SHP77 treated with DMSO at 0.1 percent for 48 hours (cell line): ENCODE measurements at places on chromosomes 13 and 19.

DNA sequence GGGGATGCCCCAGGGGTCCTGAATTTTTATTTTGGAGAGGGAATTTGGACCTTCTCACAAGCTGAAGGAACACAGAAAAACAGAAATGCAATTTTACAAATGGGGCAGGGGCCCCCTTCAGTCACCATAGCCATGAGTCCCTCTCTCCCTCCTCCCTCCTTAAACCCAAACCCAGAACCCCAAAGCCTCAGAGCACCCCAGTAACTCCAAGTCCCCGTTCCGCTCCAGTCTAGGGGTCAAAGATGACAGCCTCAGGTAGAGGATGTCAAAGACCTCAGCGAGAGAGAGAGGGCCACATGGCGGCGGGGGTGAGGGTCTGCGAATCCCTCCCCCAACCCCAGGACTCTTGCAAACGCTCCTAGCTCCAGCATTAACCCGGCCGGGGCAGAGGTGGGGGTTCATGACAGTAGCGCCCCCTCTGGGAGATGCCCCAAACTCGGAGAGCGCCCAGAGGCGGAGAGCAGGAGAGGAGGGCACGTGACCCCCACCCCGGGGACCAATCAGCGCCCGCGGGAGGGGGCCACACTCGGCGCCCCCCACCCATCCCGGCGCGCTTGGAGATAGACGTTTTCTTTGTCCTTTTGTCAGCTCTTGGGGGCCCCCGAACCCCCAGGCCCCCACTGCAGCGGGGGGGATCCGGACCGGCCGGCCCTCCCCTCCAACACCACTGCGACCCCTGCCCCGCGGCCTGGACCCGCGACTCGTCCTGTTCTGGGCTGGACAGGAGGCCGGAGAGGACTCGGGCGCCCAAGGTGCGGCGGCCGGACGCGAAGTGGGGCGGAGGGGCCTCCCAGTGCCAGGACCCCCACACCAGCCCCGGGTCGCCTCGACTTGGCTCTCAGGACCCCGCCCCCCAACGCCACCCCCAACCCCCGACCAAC, 20.8 kb upstream of the SEMA6B start:
- no peak for DNase-seq

DNA sequence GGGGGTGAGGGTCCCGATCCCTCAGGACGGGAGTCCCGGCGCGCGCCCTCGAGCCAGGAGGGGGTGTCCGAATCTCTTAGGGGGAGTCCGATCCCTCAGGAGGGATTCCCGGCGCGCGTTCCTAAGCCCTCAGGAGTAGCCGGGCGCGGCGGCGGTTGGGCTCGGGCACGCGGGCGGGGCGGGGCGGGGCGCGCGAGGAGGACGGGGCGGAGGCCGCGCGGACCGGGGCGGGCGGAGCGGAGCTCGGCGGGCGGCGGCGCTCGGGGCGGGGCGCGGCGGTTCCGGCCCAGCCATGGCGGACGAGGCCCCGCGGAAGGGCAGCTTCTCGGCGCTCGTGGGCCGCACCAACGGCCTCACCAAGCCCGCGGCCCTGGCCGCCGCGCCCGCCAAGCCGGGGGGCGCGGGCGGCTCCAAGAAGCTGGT, at the start of gene CUL4A:
TSS of gene CUL4A (plus strand) at position 278 of the 423 bp plus-strand sequence. CDS start at position 293, 15 bp downstream.
- peak; percentile 53 for DNase-seq

DNA sequence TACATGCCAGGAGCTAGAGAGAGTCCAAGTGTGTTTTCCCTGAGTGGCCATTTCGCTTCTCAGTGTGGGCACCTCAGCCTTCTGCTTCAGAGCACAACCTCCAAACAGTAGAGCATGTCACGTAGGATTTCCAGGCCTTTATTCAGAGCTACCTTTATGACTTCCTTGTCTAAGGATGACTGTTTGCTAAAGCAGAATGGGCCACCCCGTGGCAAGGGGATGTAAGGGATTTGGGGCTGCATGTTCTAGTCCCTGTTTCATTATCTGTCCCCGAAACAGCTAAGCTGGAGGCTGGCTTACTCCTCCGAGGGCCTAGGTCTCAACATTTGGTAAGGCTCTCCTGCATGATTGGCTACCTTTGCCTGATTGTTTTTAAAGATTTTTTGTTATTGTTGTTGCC, 6.0 kb downstream of the RNASEH2B start:
- no peak for DNase-seq

DNA sequence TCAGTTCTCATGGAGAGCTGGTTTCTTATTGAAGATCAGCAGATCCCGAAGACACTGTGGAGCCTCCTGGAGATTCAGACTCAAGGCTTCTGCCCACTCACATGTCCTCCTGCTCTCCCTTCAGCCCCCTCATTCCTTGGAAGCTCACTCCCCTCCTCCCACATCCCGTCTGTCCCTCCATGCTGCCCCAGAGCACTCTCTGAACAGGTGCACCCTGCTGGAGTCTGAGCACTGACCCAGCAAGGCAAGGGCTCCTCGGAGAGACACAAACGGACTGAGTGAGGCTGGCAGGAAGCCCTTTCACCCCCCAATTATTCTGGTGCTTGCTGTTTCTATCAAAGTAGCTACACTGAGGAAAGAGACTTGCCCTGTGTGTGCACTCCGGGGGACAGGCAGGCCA, 374.0 kb downstream of the UQCRFS1 start:
- DNase-seq: no peak

- no peak for DNase-seq
Observed at GRCh38 chr13:106172176-106172905, 363.1 kb downstream of the EFNB2 start.

GRCh38 chr13:66640231-66640630, 589.9 kb downstream of the PCDH9 start:
- no peak for DNase-seq

GRCh38 chr13:79749984-79750551, 269.1 kb downstream of the NDFIP2 start:
- DNase-seq: no peak

DNA sequence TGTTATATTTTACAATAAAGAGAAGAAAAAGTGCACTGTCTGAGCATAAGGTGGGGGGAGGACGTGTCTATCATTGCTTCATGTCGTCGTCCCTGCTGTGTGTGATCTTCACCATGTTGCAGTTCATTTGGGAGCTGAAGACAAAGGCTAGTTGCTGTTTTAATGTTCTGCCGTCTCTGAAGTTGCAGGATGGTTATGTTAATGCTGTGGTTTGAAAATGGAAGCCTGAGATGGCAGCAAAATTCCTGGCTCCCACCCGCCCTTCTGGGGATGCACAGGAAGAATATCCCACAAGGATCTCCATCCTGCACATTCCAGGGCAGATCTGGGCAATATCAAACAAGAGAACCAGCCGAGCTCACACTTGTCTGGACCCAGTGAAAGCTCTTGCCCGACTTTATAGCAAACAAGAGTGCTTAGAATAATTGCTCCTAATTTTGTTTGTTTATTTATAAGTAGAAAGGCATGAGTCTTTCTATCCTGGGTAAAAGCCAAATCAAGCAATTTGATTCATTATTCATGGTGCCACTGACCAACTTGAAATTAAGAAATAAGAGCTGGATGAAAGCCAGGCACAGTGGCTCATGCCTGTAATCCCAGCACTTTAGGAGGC, 110.3 kb upstream of the ABCC4 start:
- no peak for DNase-seq

- DNase-seq: no peak
Observed at GRCh38 chr19:53982001-53982451, 9.4 kb upstream of the CACNG6 start.

DNA sequence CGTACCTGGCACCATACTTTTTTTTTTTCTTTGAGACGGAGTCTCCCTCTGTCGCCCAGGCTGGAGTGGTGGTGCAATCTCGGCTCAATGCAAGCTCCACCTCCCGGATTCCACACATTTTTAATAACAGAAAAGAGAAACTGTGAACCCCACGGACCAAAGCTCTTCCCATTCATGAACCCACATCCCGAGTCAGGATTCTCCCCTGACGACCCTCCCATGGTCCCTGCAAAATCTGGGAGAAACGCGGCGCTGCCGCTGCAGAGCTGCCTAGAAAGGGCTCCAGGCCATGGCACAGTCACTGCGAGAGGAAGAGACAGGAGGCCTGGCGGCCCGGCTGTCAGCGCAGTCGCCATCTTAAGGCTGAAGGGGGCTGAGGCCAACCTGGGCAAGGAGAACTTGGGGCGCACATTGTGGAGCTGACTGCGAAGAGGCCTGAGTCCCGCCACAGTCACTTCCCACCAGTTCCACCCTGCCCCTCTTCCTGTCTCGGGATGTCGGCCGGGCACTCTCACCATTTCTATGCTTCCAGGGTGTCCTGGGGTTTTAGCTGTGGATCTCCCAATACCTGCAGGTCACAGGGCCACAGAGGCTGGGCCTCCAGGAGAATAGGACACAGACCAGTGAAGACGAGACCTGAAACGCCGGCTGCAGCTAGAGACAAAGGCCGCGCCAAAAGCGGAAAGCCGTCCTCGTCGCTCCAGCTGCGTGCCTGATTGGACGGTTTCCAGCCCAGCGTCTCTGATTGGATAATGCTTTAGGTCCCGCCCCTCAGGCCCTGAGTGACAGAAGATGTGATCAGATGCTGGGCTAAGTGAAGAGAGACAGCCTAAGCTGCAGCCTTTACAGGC, 71.0 kb downstream of the ZNF486 start:
- no peak for DNase-seq

GRCh38 chr19:48858984-48859710, 9.3 kb downstream of the PLEKHA4 start:
- DNase-seq: no peak

- DNase-seq: no peak
Observed at GRCh38 chr13:51562011-51562671, 22.1 kb upstream of the WDFY2 start.

- DNase-seq: no peak
Observed at GRCh38 chr19:11364935-11365334, 9.5 kb upstream of the SWSAP1 start.

GRCh38 chr13:71625694-71626093, 241.3 kb downstream of the DACH1 start:
- DNase-seq: no peak

DNA sequence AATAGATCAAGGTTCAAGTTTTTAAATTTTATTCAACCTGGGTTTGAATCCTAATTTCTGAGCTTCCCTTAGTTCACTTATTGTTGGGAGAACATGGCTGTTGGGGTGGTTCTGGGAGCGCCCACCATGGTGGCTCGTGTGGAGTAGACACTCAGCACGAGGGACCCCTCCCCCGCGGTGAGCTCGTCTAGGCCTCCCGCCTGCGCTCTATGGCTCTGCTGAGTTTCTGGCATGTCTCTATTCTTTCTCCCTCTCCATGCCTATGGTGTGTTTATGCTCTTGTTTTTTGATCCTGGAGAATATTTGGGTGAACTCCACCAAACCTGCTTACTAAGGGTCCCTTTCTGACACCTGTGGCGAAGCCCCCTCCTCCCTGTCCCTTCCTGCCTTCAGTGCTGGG, 1.6 kb upstream of the EPN1 start:
- no peak for DNase-seq

DNA sequence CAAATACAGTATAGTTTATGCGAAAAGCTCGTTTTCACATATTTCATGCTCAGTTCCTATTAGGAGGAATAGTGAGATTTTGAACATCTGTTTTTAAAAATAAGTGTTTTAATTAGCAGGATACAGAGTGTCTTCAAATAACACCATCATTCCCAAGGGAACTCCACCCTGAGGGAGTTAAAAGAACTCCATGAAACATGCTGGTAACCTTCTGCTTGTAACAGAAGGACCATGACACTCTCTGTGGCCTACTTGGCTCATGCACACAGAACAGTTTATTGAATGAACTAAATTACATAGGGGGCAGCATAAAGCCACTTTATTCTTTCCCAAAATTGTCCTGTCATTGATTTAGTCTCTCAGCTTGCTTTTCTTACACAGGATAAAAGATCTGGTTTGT, 809.5 kb upstream of the SLITRK6 start:
- no peak for DNase-seq

DNA sequence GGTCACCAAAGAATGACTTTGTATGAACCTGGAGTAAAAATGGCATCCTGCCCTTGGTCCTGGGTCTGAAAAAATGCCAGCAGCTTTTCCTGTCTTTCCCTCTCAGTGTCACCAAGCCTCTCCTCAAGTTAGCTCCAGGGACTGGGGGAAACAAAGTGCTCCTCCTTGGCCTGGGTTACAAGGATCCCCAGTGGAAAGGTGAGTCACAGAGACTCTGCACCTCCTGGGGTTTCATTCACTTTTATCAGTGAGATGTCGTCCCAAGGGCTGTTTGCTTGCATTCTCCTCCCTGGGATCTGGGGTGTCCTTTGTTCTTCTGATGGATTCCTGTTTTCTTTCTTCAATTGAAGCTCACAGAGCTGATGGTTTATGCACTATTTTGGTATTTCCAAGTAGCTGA, 93.2 kb upstream of the CSNK1A1L start:
- no peak for DNase-seq

- no peak for DNase-seq
Observed at GRCh38 chr13:32159137-32159869, 127.7 kb downstream of the FRY start.

DNA sequence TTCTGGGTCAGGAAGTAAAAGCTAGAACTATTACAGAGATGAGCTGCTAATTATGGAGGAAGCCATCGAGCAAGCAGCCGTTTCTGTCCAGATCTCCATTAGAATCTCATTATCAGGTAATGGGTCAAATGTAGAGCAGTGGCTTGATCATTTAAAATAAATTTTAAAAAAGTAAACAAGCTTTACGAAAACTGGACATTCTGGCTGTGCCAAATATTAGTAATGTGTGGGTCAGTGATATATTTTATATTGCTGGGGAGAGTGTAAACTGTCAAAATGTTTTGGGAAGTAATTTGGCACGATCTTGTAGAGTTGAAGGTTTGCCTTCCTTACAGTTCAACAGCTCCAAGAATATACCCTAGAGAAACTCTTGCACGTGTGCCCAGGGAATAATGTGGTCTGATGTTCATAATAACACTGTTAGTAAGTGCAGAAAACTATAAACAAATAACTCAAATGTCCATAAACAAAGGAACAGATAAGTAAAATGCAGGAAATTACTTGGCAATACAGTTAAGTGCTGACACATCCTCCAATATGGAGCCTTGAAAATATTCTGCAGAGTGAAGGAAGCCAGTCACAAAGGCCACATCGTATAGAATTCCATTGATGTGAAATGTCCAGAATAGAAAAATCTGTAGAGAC, 127.2 kb upstream of the UBL3 start:
- DNase-seq: no peak

GRCh38 chr13:111201304-111201940, 86.3 kb downstream of the ARHGEF7 start:
- no peak for DNase-seq

- DNase-seq: peak; percentile 44
Observed at GRCh38 chr19:40139533-40140287, 49.0 kb upstream of the ZNF780A start.

GRCh38 chr19:1258163-1258492, 9.7 kb downstream of the MIDN start:
- no peak for DNase-seq
